ENCODE measurements at places on chromosomes 5 and 9.

DNA sequence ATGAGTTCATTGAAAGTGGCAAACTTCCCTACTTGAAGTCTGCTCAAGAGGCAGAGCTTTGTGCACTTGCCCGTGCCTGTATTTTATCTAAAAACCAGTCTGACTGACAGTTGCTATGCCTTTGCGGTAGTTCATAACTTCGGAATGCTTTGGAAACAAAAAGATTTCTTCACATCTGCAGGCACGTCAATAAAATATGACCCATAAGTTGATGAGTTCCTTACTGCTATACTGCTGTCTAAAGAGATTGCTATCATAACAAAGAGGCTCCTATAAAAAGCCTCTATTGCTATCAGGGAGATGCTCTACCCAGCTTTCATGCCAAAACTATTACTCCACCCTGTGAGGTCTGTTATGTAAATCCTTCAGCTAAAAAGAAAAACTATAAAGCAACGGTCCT, 25.4 kb upstream of the RNF20 start:
- H3K27ac ChIP-seq: no peak overlapping the region
- peak; percentile 31 for DNase-seq
- no peak overlapping the region for H3K4me3 ChIP-seq
- H3K27me3 ChIP-seq: no peaks in the 10 kb centered on the region
- peaks cover 7% of the 10 kb centered on the region for H3K4me1 ChIP-seq

DNA sequence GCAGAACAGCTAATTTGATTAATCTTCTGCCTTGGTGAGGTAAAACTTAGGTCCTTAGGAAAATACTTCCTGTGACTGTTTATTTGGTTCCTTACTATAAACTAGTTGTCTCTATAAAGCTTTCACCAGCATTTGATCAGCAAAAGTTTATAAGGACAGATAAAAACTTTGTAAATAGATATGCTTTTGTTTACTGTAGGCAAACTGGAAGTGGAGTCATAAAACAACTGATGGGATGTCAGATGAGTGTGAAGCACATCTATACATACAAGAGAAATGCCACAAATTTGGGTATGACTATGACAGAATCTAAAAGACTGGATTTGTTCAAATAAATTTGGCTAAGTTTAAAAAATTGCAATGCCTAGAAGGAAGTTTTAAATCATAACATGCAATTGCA, 5.5 kb downstream of the PTGER4 start:
- DNase-seq: no peak
- no peak overlapping the region for H3K4me3 ChIP-seq
- H3K27me3 ChIP-seq: peaks cover 13% of the 10 kb centered on the region
- peaks cover 2% of the 10 kb centered on the region for H3K4me1 ChIP-seq

GRCh38 chr5:67235399-67236110, 39.0 kb upstream of the CD180 start:
- no peaks in the 10 kb centered on the region for H3K27me3 ChIP-seq
- H3K4me3 ChIP-seq: no peak overlapping the region
- H3K27ac ChIP-seq: peak overlapping the region; percentile 75
- DNase-seq: peak; percentile 45
- no peaks in the 10 kb centered on the region for H3K36me3 ChIP-seq

DNA sequence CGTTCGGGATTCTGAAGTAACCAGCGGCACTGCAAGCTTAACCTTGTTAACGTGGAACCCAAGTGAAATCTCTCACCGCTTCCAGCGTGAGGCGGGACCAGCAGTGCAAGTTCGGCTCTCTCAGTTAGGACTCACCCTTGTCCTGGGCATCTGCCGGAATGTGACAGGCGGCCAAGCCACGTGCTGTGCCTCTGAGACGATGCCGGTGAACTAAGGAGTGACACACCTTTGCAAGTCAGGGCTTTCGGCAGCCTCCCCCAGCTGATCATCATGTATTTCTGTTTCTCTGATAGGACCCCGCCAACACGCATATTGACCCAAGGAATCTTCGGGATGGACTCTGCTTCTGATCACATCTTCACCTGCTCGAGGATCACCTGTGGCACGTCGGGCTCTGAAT, 415.0 kb upstream of the IRX1 start:
- H3K36me3 ChIP-seq: no peaks in the 10 kb centered on the region
- no peak overlapping the region for H3K4me3 ChIP-seq
- no peaks in the 10 kb centered on the region for H3K4me1 ChIP-seq
- no peak overlapping the region for H3K27ac ChIP-seq
- H3K27me3 ChIP-seq: peaks cover 29% of the 10 kb centered on the region

- H3K4me1 ChIP-seq: peaks cover 38% of the 10 kb centered on the region
- H3K27ac ChIP-seq: no peak overlapping the region
- no peak overlapping the region for H3K4me3 ChIP-seq
- H3K27me3 ChIP-seq: no peaks in the 10 kb centered on the region
- DNase-seq: peak; percentile 82
These were observed 102.7 kb upstream of the NREP start for GRCh38 chr5:111859533-111860270.

DNA sequence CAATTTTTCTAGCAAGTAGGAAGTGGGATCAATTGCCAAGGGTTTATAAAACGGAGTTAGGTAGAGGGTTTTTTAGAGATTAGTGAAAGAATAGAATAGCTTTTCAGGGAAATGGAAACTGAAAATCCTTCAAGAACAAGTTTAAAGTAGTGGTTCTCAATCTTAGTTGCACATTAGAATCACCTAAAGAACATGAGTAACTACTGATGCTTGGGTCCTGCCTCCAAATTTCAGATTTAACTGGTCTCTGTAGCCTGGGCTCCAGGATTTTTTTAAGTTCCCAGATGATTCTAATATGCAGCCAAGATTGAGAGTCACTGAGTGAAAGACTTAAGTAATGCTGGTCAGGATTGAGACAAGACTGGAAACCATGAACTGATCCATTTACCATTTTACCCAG, 20.5 kb downstream of the ELOVL7 start:
- no peak overlapping the region for H3K27ac ChIP-seq
- no peak for DNase-seq
- no peaks in the 10 kb centered on the region for H3K4me1 ChIP-seq
- H3K4me3 ChIP-seq: no peak overlapping the region
- no peaks in the 10 kb centered on the region for H3K27me3 ChIP-seq

Measured in lung (tissue), 17 donors.